ENCODE measurements at places on chromosomes 6 and 20. TPM values are rescaled to one million over a fixed set of nuclear protein-coding genes. Genes with fewer than 3 reads are reported as not detected.

DNA sequence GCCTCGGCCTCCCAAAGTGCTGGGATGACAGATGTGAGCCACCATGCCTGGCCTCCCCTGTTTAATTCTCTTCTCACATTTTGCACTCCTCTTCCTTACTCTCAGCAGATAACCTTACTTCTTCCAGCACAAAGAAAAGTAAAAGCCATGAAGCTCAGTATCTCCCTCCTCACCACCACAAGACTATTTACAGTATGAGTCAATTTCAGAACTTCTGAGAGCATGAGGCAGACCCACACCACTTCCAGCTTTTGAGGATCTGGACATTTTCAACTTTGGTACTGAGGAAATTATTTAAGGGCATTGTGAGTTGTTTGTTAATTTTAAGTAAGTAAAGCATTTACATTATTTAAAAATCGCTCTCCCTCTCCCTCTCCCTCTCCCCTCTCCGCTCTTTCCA lies 8.0 kb upstream of the SNX3 start:
- H3K27me3 ChIP-seq = no peaks in the 10 kb centered on the region
- no peak overlapping the region for H3K27ac ChIP-seq
- H3K36me3 ChIP-seq = no peaks in the 10 kb centered on the region
- H3K4me1 ChIP-seq = no peaks in the 10 kb centered on the region
- H3K4me3 ChIP-seq = no peak overlapping the region
- DNase-seq = no peak

DNA sequence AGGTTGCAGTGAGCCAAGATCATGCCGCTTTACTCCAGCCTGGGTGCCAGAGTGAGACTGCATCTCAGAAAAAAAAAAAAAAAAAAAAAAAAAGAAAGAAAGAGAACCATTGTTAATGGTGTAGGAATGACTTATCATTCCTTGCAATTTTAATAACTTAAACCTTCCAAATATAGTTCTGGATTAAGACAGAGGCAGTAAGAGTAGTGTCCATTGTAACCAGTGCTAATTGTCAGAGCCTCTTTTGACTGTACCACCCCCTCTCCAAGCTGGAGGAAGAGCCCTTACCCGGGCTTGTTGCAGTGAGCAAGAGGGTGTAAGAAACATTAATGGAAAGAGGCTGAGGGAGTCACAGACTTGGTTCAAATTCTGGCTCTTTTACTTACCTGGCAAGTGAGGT lies 53.8 kb downstream of the SASH1 start:
- H3K4me1 ChIP-seq = peaks cover 21% of the 10 kb centered on the region
- H3K27ac ChIP-seq = no peak overlapping the region
- peaks cover 21% of the 10 kb centered on the region for H3K36me3 ChIP-seq
- H3K27me3 ChIP-seq = no peaks in the 10 kb centered on the region
- DNase-seq = no peak

GRCh38 chr6:139490482-139490881 lies 116.0 kb upstream of the CITED2 start:
- H3K4me3 ChIP-seq = no peak overlapping the region
- no peak for DNase-seq
- H3K27ac ChIP-seq = no peak overlapping the region
- no peaks in the 10 kb centered on the region for H3K36me3 ChIP-seq
- no peaks in the 10 kb centered on the region for H3K4me1 ChIP-seq

GRCh38 chr6:83226517-83226916 lies 33.4 kb downstream of the RWDD2A start:
- no peak overlapping the region for H3K27ac ChIP-seq
- no peaks in the 10 kb centered on the region for H3K27me3 ChIP-seq

DNA sequence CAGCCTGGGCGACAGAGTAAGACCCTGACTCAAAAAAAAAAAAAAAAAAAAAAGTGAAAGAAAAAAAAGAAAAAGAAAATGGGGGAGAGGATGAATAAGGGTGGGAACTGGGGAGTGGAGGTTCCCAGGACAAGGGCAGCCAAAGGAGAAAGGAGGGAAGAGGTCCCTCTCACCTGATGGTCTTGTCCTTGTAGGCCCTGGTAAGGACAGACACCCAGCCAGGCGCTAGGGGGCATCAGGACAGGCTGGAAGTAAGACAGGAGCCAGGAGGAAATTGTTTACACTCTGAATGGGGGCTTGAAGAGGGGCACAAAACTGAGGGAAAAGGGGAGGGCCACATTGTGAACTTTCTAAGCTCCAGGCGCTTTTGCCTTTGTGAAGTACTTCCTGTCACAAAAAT lies 2.3 kb upstream of the ALDH5A1 start:
- DNase-seq = no peak
- no peak overlapping the region for H3K4me3 ChIP-seq
- no peak overlapping the region for H3K27ac ChIP-seq
- peaks cover 4% of the 10 kb centered on the region for H3K36me3 ChIP-seq

GRCh38 chr20:62120990-62121775 lies 1.1 kb upstream of the LSM14B start:
- H3K4me3 ChIP-seq = peak overlapping the region; percentile 84
- H3K27me3 ChIP-seq = peaks cover 23% of the 10 kb centered on the region
- H3K27ac ChIP-seq = peak overlapping the region; percentile 96

GRCh38 chr6:78999737-79000136 lies 78.3 kb downstream of the PHIP start:
- H3K4me1 ChIP-seq = no peaks in the 10 kb centered on the region
- peaks cover 69% of the 10 kb centered on the region for H3K36me3 ChIP-seq
- H3K27ac ChIP-seq = no peak overlapping the region
- no peak for DNase-seq
- H3K27me3 ChIP-seq = no peaks in the 10 kb centered on the region

- H3K27me3 ChIP-seq = no peaks in the 10 kb centered on the region
- H3K4me3 ChIP-seq = no peak overlapping the region
- no peaks in the 10 kb centered on the region for H3K36me3 ChIP-seq
- H3K27ac ChIP-seq = no peak overlapping the region
- peaks cover 9% of the 10 kb centered on the region for H3K4me1 ChIP-seq
These were observed 3.2 kb downstream of the SLC17A9 start for GRCh38 chr20:62955519-62956386.

- no peak within 1 kb of the TSS for H3K27ac ChIP-seq
- no peak for DNase-seq
- peaks cover 12% of the 10 kb centered on the region for H3K27me3 ChIP-seq
- H3K4me1 ChIP-seq = peaks cover 21% of the 10 kb centered on the region
- H3K36me3 ChIP-seq = no peaks in the 10 kb centered on the region
These were observed at the start of gene ZFP57 for GRCh38 chr6:29680904-29681303. Gene ZFP57 (minus strand): TSS chr6:29681152. CDS start chr6:29677003, 4,149 bp downstream.

DNA sequence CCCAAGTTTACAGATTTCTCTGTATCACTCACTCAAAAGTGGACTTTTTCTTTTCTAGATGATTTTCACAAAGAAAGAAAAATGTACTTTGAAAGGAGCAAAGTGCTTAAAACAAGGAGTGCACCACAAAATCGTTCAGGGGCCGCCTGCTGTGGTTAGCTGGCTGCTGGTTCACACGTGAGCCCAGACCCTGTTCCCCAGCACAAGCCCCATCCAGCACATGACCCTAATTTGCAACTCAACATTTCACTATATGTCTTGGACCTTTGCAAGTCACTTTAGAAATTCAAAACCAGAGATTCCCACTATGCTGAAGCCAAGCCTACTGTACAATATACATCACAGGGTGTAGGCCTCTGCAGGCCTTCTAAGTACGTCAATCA lies 95.5 kb upstream of the NHSL1 start:
- H3K4me3 ChIP-seq = no peak overlapping the region
- no peaks in the 10 kb centered on the region for H3K27me3 ChIP-seq
- H3K4me1 ChIP-seq = peaks cover 21% of the 10 kb centered on the region
- DNase-seq = no peak
- H3K36me3 ChIP-seq = no peaks in the 10 kb centered on the region

DNA sequence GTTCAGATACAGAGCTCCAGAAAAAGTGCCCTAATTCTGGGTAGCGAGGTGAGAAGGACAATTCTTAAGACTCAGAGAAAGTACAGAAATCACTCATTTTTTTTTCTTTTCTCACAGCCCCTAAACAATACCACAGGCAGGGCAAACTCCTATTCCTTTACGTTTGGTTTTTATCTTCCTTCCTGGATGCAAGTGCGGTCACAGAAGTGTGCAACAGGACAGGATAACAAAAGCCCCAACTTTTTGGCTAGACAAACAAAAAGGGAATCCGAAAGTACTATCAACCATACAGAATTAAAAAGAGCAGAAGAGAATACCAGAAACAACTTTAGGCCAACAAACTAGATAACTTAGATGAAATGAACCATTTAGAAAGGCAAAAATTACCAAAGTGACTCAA lies 18.4 kb upstream of the BEND6 start:
- no peaks in the 10 kb centered on the region for H3K27me3 ChIP-seq
- H3K4me3 ChIP-seq = no peak overlapping the region
- no peak for DNase-seq
- peaks cover 10% of the 10 kb centered on the region for H3K4me1 ChIP-seq

GRCh38 chr6:111759836-111760785 lies 113.1 kb downstream of the FYN start:
- H3K27me3 ChIP-seq = no peaks in the 10 kb centered on the region
- peaks cover 93% of the 10 kb centered on the region for H3K4me1 ChIP-seq
- peak overlapping the region; percentile 38 for H3K4me3 ChIP-seq
- no peaks in the 10 kb centered on the region for H3K36me3 ChIP-seq
- no peak for DNase-seq

- H3K27me3 ChIP-seq = peaks cover 5% of the 10 kb centered on the region
- DNase-seq = no peak
- H3K4me1 ChIP-seq = peaks cover 2% of the 10 kb centered on the region
- H3K27ac ChIP-seq = no peak overlapping the region
These were observed 176.0 kb upstream of the FOXQ1 start for GRCh38 chr6:1135726-1136414.

DNA sequence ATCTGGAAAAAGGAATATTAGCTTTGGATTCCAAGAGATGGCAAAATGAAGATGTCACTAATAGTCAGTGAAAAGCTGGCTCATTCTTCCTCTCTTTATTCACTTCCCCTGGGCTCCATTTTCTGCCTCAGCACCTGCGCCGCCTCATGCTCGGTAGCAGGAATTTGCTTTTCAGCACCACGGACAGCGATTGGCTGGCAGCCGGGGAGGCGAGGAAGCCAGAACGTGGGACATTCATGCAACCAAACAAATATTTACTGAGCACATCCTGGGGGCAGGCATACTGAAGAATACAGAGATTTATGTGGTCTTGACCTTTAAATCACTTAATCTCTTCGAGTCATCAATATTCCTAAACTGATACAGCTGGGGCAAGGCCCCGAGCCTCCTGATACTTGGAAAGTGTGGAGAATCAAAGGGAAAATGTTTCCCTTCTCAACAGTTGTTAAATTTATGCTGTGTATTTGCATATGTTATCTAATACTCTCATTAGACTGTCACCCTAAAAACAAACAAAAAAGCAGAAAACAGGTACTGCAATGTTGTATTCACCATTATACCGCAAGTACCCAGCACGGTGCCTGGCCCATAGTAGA lies 12.1 kb upstream of the PDYN start:
- no peak overlapping the region for H3K4me3 ChIP-seq
- DNase-seq = peak; percentile 88
- peaks cover 2% of the 10 kb centered on the region for H3K27me3 ChIP-seq
- no peaks in the 10 kb centered on the region for H3K4me1 ChIP-seq
- H3K36me3 ChIP-seq = no peaks in the 10 kb centered on the region
- H3K27ac ChIP-seq = no peak overlapping the region

DNA sequence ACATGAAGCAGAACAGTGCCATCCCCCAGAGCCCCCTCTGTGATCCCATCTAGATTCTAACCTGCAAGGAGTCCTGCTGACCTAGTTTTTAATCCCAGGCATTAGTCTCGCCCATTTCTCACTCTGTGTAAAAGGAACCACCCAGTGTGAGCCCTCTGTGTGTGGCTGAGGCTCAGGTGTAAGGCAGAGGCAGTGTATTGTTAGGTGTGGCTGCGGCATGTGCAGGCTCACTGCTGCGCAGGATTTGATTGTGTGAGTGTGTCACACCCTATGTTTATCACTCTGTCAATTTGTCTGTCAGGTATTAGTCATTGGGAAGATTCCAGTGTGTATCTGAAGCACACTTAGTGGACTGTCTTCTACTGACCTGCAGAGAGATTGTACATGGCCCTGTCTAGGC lies 13.7 kb upstream of the CST8 start:
- H3K36me3 ChIP-seq = no peaks in the 10 kb centered on the region
- H3K4me1 ChIP-seq = no peaks in the 10 kb centered on the region
- H3K27ac ChIP-seq = no peak overlapping the region
- DNase-seq = no peak
- H3K27me3 ChIP-seq = peaks cover 6% of the 10 kb centered on the region

GRCh38 chr6:44054721-44055559 lies 72.3 kb downstream of the MRPL14 start:
- H3K27me3 ChIP-seq = no peaks in the 10 kb centered on the region
- peaks cover 2% of the 10 kb centered on the region for H3K36me3 ChIP-seq
- peak overlapping the region; percentile 68 for H3K27ac ChIP-seq
- DNase-seq = no peak

DNA sequence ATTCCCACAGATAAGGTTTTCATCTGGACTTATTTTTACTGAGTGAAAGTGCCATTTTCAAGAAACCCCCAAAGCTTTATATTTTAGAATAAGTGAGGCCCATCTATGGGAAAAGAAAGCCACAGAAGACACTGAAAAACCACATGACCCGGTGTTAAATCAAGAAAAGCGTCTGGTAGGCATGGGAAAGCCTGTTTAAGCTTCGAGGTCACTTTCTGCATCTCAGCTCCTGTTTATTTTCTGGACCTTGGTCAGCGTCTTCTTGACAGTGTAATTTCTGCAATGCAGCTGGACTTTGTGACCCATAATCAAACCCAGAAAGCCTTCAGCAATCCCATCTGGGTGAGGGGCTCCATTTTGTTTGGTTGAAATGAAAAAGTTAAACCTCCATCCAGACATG lies 59.6 kb upstream of the NEDD9 start:
- H3K4me1 ChIP-seq = no peaks in the 10 kb centered on the region
- H3K36me3 ChIP-seq = no peaks in the 10 kb centered on the region
- H3K27me3 ChIP-seq = no peaks in the 10 kb centered on the region
- no peak for DNase-seq
- no peak overlapping the region for H3K27ac ChIP-seq

- peaks cover 4% of the 10 kb centered on the region for H3K27me3 ChIP-seq
- H3K27ac ChIP-seq = no peak overlapping the region
- no peaks in the 10 kb centered on the region for H3K36me3 ChIP-seq
- no peaks in the 10 kb centered on the region for H3K4me1 ChIP-seq
These were observed 83.7 kb upstream of the TMEM30A start for GRCh38 chr6:75368151-75368779.

- H3K36me3 ChIP-seq = no peaks in the 10 kb centered on the region
- no peak overlapping the region for H3K27ac ChIP-seq
- no peak for DNase-seq
These were observed 4.7 kb upstream of the GJA1 start for GRCh38 chr6:121430514-121431460.

GRCh38 chr6:31791324-31792089 lies 4.0 kb downstream of the VARS1 start:
- peaks cover 10% of the 10 kb centered on the region for H3K36me3 ChIP-seq
- no peak overlapping the region for H3K4me3 ChIP-seq
- H3K27me3 ChIP-seq = no peaks in the 10 kb centered on the region
- peak overlapping the region; percentile 70 for H3K27ac ChIP-seq

The CFB gene
- 6.9 TPM for total RNA-seq

The BEND3 gene
- total RNA-seq = 4.4 TPM

The JARID2 gene
- total RNA-seq = 12.5 TPM

The POPDC3 gene
- total RNA-seq = 2.1 TPM

The FILIP1 gene
- 0.10 TPM for total RNA-seq

The TMEM14B gene
- total RNA-seq = 61.6 TPM

The TNFRSF21 gene
- 2.3 TPM for total RNA-seq

The GCNT2 gene
- total RNA-seq = 0.19 TPM

The ADA gene
- total RNA-seq = 177 TPM

The EYS gene
- total RNA-seq = not detected

The NOX3 gene
- not detected for total RNA-seq

All from osteocyte (in vitro differentiated cells).